ENCODE measurements at places on chromosomes 4 and X. TPM values are rescaled to one million over a fixed set of nuclear protein-coding genes. Genes with fewer than 3 reads are reported as not detected.
A peak's percentile ranks its signal among the peaks of the same experiment; 100 is the strongest.

DNA sequence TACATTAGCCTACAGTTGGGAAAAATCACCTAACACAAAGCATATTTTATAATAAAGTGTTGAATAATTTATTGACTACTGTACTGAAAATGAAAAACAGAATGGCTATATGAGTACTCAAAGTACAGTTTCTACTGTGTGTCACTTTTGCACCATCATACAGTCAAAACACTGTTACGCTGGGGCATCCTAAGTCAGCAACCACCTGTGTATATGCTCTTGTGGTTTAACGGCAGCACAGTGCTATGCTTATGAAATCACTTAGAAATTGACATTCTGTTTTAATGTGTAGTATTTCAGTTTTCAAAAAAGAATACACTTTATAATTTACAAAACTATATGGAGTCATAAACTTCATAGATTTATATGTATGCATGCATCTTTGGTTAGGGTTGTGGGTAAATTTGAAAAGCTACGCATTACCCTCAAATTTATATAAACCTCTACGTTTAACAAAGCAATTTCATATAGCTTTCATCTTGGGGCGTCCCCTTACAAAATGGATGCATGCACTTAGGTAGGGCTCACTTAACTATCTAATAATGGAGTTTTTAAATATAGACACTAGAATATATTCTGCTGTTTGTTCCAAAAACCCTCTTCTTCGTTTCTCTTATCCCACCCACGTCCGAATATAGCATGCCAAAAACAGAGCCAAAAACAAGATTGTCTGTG lies 690 bp upstream of the NEIL3 start:
- no peak for DNase-seq

- peak; percentile 28 for DNase-seq
These were observed 25.7 kb upstream of the TRPC3 start for GRCh38 chr4:121977251-121978171.

GRCh38 chr4:54085284-54085683 lies 14.7 kb upstream of the GSX2 start:
- DNase-seq: peak; percentile 93

DNA sequence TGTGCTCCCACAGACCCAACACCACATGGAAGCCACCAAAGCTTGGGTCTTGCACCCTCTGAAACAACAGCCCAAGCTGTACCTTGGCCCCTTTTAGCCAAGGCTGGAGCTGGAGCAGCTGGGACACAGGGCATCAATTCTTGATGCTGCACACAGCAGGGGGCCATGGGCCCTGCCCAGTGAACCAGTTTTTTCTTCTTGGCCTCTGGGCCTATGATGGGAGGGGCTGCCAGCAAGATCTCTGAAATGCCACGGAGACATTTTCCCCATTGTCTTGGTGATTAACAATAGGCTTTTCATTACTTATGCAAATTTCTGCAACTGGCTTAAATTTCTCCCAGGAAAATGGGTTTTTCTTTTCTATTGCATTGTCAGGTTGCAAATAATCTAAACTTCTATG lies 49.0 kb downstream of the SPANXA2 start:
- DNase-seq: no peak

DNA sequence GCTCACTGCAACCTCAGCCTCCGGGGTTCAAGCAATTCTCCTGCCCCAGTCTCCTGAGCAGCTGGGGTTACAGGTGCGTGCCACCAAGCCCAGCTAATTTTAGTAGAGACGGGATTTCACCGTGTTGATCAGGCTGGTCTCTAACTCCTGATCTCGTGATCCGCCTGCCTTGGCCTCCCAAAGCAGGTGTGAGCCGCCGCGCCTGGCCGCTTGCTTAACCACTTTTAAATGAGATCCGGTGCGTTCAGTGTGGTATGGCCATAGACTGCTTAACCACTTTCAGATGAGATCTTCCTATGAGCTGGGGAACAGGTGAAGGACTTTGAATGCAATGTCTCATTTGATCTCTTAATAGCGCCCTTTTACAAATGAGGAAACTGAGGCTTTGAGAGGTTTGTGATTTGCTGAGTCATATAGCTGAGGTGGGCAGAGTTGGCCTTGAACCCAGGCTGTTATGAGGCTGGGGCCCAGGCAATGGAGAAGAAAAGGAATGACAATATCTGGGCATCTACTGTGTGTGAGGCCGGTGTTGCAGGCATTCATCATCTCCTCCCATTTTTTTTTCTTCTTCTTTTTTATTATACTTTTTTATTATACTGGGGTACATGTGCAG lies 41.9 kb upstream of the NSG1 start:
- no peak for DNase-seq

GRCh38 chr4:22941688-22942375 lies 249.1 kb downstream of the GBA3 start:
- peak; percentile 65 for DNase-seq

- peak; percentile 27 for DNase-seq
These were observed at the start of gene EPHA5 for GRCh38 chr4:65670331-65671031. TSS of gene EPHA5 (minus strand) at chr4:65670489. CDS start at chr4:65669742, 747 bp downstream.

GRCh38 chr4:148216866-148217814 lies 225.1 kb downstream of the NR3C2 start:
- DNase-seq: peak; percentile 33

DNA sequence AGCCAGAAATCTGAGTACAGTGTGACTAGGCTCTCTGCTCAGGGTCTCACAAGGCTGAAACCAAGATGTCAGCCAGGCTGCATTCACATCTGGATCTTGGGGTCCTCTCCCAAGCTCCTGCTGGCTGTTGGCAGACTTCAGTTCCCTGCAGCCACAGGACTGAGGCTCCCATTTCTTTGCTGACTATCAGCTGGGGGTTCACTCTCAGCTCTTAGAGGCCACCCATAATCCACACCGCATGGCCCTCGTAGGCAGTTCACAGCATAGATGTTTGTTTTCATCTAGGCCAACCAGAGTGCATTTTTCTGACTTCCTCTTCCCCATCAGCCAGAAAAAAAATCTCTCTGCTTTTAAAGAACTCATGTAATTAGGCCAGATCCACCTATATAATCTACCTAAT lies 8.2 kb upstream of the WDR44 start:
- no peak for DNase-seq

DNA sequence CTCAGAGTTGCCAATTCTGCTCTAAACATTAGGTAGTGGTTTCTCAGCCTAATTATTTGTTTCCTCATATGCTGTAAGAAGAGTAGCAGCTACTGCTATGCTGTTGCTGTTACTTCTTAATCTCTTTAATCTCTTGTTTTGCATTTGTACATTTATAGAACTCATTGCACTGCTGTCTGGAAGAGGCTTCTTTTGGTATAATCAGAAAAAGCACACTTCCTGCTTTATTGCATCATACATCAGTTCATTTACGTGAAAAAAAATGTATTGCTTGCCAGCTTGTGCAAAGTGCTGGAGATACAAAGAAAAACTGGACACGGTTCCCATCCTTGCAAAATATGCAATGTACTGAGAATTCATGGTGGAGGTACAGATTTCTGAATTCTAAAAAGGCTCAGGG lies 332.0 kb downstream of the GRXCR1 start:
- no peak for DNase-seq

DNA sequence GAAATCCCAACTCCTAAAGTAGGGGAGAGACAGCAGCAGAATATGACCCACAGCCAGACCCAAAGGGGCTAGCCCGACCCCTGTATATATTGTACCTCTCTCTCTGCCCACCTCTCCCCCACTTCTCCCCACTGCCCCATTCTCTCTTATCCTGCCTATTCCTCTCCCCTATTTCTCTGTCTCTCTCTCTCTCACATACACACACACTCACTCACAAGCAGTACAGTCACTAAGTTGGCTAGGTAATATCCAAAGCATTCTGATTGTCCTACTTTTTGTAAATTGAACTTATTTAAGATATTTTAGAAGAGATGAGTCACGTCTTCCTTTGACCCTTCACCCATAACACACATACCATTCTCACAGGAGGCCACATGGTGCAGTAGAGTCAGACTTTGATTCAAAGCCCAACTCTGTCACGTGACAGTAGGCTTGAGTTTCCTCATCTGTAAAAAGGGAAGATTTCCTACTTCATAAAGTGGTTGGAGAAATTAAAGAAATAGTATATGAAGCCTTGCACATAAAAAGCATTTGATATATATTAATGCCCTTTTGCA lies 29.5 kb downstream of the SRPX2 start:
- peak; percentile 45 for DNase-seq

DNA sequence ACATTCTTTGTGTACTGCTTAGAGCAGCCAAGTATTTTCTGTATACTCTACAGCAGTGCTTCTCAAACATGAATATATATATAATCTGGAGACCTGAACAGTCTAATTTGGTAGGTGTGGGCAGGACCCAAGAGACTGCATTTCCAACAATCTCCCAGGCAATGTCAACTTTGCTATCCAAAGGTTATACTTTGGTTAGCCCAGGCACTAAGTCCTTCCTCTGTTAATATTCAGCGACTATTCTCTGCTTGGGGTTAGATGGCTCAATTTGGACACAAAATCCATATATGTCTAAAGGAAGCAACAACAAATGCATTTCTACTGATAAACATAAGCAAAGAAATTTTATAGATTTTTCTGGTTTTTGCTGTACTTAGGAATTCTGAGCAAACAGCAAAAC lies 480.0 kb upstream of the RPS6KA3 start:
- no peak for DNase-seq

DNA sequence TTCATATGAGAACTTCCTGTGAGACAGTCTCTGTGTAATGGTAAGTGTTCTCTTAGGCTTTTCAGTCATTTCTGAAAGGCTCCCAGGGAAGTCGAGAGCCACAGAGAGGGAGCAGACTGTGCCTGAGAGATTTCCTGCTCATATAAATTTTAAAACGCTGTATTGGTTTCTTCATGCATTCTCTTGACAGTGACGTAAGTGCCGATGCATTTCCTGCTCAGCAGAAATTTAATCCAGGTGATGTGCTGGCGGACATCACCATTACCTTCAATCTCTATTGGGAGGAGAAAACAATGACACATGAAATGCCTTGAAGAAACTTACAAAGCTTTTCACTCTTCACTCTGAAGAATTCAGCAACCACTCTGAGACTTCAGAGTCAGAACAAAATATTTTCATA lies 383.6 kb downstream of the BMPR1B start:
- no peak for DNase-seq

- DNase-seq: no peak
These were observed 251.1 kb upstream of the ITM2A start for GRCh38 chrX:79618280-79618679.

DNA sequence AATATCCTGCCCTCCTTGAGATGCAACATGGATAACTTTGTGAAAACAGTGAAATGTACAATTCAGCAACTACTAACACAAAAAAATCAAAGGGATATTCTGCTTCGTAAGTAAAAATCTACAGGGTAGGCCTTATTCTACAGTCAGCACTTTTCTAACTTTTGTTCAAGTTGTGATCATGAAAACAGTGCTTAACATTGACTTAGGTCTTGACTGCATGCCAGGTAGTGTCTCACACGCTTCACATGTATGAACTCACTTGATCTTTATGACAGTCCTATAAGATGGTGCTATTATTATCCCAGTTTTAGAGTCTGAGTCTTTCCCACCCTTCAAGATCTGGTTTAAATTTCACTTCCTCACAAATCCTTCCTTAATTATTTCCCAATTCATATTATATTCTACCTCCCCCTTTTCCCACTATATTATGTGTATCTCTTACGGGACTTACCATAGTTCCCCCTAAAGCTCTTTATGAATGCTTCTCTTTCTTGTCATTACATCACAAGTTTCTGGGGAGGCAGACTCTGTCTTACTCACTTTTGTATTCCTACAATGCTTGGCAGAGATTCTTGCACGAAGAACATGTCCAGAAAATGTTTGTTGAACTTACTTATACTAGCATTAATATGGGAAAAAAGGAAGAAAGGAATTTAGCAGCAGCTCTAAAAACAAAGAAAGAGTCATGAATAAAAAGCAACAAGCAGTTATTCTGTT lies 179.8 kb downstream of the SCFD2 start:
- DNase-seq: peak; percentile 8

- no peak for DNase-seq
These were observed 74.8 kb upstream of the BCOR start for GRCh38 chrX:40172401-40173142.

- no peak for DNase-seq
These were observed 821 bp downstream of the CXCL8 start for GRCh38 chr4:73741031-73741749.

DNA sequence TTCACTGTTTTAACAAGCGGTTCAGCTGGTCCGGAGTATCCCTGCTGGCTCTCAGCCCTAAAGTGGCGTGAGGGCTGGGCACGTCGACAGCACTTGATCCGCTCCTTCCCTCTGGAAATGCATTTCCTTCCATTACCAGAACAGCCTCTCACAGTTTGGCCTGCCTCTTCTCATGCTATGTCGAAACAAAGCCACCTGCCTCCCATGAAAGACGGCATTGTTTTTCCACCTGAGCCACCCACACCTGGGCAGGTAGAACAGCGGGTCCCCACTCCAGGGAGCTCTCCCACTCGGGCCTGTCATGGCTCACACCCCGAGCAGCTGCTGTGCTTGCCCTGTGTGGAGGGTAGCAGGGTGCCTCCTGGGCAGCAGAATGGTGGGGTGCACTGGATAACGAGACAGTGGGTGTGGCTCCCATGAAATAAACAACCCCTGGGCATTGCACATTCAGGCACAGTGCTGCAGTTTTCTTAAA lies 86.2 kb downstream of the FHDC1 start:
- DNase-seq: no peak

- DNase-seq: no peak
These were observed 23.2 kb downstream of the NDNF start for GRCh38 chr4:121049072-121049599.

- DNase-seq: peak; percentile 35
These were observed 390.1 kb downstream of the ANKRD50 start for GRCh38 chr4:124322234-124323065.

- DNase-seq: no peak
These were observed 556.1 kb upstream of the TENM3 start for GRCh38 chr4:181687116-181687515.

DNA sequence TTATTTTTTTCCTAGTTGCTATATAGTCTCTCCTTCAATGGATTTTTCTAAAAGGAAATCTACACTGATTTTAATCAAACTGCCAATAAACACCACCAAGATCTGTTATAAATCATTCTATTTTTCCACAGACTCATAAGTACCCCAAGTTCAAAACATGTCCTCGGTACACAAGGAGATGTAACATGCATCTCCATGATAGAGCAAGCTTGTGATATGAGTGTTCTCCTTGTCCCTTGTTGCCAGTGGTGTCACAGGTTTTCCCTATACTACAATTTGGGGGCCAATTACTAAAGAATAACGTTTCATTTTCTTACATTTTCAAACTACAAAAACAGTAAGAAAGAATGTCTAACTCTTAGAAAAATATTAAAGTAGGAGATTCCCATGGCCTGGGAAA lies 491 bp downstream of the ARHGEF6 start:
- no peak for DNase-seq

RPL34 gene
- total RNA-seq: 569 TPM

GAGE13 gene
- not detected for total RNA-seq

CT45A3 gene
- not detected for total RNA-seq

ARHGEF6 gene
- 6.9 TPM for total RNA-seq

ALAS2 gene
- total RNA-seq: not detected

SORCS2 gene
- total RNA-seq: 11.0 TPM

COL4A5 gene
- 33.5 TPM for total RNA-seq

PAGE2 gene
- total RNA-seq: not detected

OPHN1 gene
- total RNA-seq: 12.5 TPM

SPATA18 gene
- 20.8 TPM for total RNA-seq

MGARP gene
- 2.6 TPM for total RNA-seq

RHOH gene
- total RNA-seq: not detected

ZNF157 gene
- total RNA-seq: 0.17 TPM

PDLIM3 gene
- total RNA-seq: 6.1 TPM

ATOH1 gene
- total RNA-seq: not detected

CYBB gene
- 0.17 TPM for total RNA-seq

Data from renal cortical epithelial cell (primary cell).